Stimulated activated CD4-positive, alpha-beta T cell treated with anti-CD3 and anti-CD28 coated beads, TNF-alpha, amount 100 ng/mL, for 24 hours (primary cell): ENCODE measurements at places on chromosomes 7 and 10.

DNA sequence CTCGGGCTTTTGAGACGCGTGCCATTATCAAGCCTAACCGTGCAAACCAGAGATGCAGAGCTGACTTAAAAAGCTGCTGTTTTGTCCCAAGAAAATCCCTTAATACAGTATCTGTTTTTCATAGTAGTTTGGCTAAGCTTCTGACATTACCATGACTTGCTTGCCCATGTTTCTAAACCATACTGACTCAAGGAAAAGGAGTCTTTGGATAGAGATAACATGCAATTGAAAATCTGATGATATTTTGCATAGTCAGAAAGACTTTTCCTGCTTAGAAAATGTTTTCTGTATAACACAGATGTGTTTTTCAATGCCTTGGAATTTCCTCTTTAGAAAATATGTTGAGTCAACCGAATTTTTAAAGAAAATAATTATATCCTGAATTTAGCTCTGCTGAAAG, 21.5 kb upstream of the AKR1E2 start:
- no peak for DNase-seq

- no peak for DNase-seq
These were observed 284.5 kb upstream of the KLF6 start for GRCh38 chr10:4069491-4069890.

- DNase-seq = no peak
These were observed 1.5 kb upstream of the DLX5 start for GRCh38 chr7:97025983-97026714.

DNA sequence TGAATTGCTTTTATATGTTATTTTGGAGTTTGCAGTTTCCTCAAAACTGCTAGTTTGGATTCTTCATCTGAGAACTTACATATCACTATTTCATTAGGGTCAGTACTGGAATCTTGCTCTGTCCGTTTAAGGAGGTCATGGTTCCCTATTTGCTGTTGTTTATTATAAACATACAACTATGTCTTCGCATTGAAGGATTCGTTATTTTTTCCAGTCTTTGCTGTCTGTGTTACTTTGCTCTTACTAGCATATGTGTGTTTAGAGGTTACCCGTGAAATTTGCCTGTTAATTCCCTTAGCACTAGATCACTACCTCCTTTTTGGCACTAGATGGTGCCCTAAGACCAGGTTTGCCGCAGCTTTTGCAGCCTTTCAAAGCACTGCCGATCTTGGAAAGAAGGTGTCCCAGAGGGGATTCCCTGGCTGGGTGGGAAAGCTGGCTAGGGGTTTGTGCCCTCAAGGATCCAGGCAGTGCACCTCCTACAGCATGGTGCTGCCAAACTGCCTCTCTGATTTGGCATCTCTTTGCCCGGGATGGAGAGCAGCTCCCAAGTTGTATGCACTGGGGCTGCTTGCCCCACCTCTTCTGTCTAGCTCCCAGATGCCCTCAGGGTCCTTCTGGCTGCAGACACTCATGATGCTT, 103.1 kb upstream of the APBB1IP start:
- peak; percentile 45 for DNase-seq

DNA sequence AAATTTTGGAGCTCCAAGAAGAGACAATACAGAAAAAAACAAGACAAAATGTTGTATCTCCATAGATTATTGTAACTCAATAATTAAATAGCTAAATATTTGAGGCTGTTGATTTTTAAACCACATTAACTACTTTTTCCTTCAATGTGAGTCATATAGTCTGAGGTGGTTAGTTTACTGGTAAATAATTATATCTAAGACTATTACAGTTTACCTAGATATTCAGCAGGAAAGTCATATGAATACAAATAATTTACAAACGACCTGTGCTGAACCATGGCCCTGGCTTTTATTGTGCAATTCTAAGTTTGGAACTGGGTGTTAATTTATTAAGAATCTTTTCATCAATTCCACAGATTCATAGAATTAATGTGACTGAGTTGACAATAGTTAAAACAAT, 22.2 kb downstream of the CREB5 start:
- DNase-seq = no peak

GRCh38 chr10:103648636-103649532, 155.4 kb downstream of the NEURL1 start:
- no peak for DNase-seq
